ENCODE measurements at places on chromosomes 7 and 10. TPM values are rescaled to one million over a fixed set of nuclear protein-coding genes. Genes with fewer than 3 reads are reported as not detected.

PRKAR1B gene
- total RNA-seq, result 15.6 TPM

- H3K4me1 ChIP-seq, result no peaks in the 10 kb centered on the region
- H3K27ac ChIP-seq, result no peak overlapping the region
- no peaks in the 10 kb centered on the region for H3K27me3 ChIP-seq
- no peaks in the 10 kb centered on the region for H3K36me3 ChIP-seq
- no peak overlapping the region for H3K4me3 ChIP-seq
Observed at GRCh38 chr7:6315746-6316145, 43.3 kb upstream of the CYTH3 start.

- H3K36me3 ChIP-seq, result no peaks in the 10 kb centered on the region
- H3K27me3 ChIP-seq, result no peaks in the 10 kb centered on the region
- peaks cover 40% of the 10 kb centered on the region for H3K4me1 ChIP-seq
- no peak for DNase-seq
Observed at GRCh38 chr10:78556705-78557432, 511.9 kb upstream of the ZMIZ1 start.

DNA sequence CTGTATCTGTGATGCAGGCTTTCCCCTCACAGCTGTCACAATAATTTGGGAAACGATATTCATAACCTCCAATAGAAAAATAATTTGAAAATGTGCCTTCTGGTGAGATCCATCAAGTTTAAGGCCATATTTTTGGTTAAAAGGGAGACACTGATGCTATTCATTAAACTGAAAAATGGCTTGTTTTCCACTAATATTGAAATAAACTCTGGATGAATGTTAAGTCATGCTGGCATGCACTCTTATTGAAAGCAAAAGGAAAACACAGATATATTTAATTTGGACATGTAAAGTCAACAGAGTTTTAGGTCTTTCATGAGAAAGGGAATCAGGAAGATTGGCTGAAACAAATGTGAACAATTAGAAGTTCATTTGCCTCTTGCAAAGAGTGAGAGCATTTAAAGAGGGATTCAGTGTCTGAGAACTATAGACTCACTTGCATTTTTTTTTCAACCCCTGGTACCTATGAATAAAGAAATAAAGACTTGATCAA is 879.2 kb downstream of the LRMDA start:
- peaks cover 24% of the 10 kb centered on the region for H3K4me1 ChIP-seq
- no peak overlapping the region for H3K4me3 ChIP-seq
- no peak overlapping the region for H3K27ac ChIP-seq
- peaks cover 4% of the 10 kb centered on the region for H3K27me3 ChIP-seq
- H3K36me3 ChIP-seq, result no peaks in the 10 kb centered on the region

ZNF467 gene
- 0.17 TPM for total RNA-seq

- no peaks in the 10 kb centered on the region for H3K27me3 ChIP-seq
- H3K36me3 ChIP-seq, result no peaks in the 10 kb centered on the region
- H3K4me1 ChIP-seq, result no peaks in the 10 kb centered on the region
- H3K27ac ChIP-seq, result no peak overlapping the region
Observed at GRCh38 chr7:154777023-154777422, 225.9 kb downstream of the PAXIP1 start.

DNA sequence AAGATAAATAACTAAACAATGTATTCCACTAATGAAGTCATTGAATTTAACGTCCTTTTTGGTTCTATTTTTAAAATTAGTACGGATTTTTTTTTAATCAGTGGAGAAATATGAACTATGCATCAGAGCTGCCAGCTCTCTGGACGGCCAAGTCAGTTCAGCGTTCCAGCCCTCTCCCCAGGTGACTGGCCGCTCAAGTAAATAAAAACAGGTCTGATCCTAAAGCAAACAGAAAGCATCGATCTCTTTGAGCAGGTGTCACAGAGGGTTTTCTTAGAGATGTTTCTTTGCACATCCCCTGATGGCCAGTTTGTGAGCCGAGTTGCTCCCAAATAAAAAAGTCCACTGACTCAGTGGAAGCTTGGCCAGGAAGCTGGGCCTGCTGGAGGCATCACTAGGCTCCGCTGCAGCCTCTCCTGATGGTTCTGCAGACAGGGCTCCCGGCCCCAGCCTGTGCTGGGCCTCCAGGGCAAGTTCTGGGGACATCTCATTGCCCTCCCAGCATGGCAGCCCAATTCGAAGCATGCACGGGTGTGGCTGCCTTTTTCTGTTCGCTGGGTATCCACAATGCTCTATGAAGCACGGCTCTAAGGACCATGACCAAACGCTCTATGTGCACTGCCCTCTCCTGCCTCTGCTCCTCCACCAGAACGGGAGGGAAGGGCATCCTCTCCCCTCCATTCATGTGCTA is 74.7 kb upstream of the PPP2R2D start:
- no peaks in the 10 kb centered on the region for H3K27me3 ChIP-seq
- no peak overlapping the region for H3K4me3 ChIP-seq
- DNase-seq, result no peak
- no peaks in the 10 kb centered on the region for H3K36me3 ChIP-seq
- H3K27ac ChIP-seq, result no peak overlapping the region
- peaks cover 16% of the 10 kb centered on the region for H3K4me1 ChIP-seq

DNA sequence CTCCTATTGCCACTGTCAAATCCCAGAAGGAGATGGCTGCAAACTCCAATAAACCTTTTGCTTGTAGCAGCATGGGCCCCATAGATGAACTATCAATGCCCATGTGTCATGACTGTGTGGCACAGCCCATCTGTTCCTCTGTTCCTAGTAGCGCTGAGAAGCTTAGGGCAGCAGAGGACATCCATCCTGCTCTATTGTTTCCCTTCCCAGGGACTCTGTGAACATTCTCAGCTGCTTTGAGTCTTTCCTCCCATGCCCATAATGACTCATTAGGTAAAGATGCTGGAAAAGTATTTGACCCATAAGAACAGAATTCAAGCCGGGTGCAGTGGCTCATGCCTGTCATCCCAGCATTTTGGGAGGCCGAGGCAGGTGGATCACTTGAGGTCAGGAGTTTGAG is 28.3 kb downstream of the STMP1 start:
- no peak overlapping the region for H3K27ac ChIP-seq
- no peak overlapping the region for H3K4me3 ChIP-seq
- no peak for DNase-seq
- H3K36me3 ChIP-seq, result no peaks in the 10 kb centered on the region

- H3K27me3 ChIP-seq, result no peaks in the 10 kb centered on the region
- no peaks in the 10 kb centered on the region for H3K36me3 ChIP-seq
- DNase-seq, result no peak
- H3K4me1 ChIP-seq, result peaks cover 22% of the 10 kb centered on the region
Observed at GRCh38 chr10:22657024-22657423, 57.4 kb downstream of the PIP4K2A start.

- no peak for DNase-seq
- no peak overlapping the region for H3K27ac ChIP-seq
- H3K27me3 ChIP-seq, result no peaks in the 10 kb centered on the region
- H3K36me3 ChIP-seq, result no peaks in the 10 kb centered on the region
Observed at GRCh38 chr7:39306016-39306570, 260.1 kb upstream of the YAE1 start.

GRCh38 chr7:2108071-2108455 is 124.7 kb downstream of the MAD1L1 start:
- peaks cover 79% of the 10 kb centered on the region for H3K4me1 ChIP-seq
- H3K27ac ChIP-seq, result peak overlapping the region; percentile 86
- H3K36me3 ChIP-seq, result no peaks in the 10 kb centered on the region
- H3K4me3 ChIP-seq, result no peak overlapping the region
- DNase-seq, result peak; percentile 57
- no peaks in the 10 kb centered on the region for H3K27me3 ChIP-seq

- H3K27ac ChIP-seq, result no peak overlapping the region
- H3K4me1 ChIP-seq, result peaks cover 7% of the 10 kb centered on the region
- no peak overlapping the region for H3K4me3 ChIP-seq
- DNase-seq, result no peak
- no peaks in the 10 kb centered on the region for H3K36me3 ChIP-seq
- H3K27me3 ChIP-seq, result no peaks in the 10 kb centered on the region
Observed at GRCh38 chr7:1076184-1077072, 11.5 kb upstream of the GPER1 start.

GRCh38 chr10:132111121-132111731 is 45.5 kb downstream of the JAKMIP3 start:
- H3K27me3 ChIP-seq, result no peaks in the 10 kb centered on the region
- no peaks in the 10 kb centered on the region for H3K36me3 ChIP-seq
- no peak overlapping the region for H3K4me3 ChIP-seq
- no peaks in the 10 kb centered on the region for H3K4me1 ChIP-seq

- no peak overlapping the region for H3K4me3 ChIP-seq
- DNase-seq, result no peak
Observed at GRCh38 chr7:43700646-43701499, 28.4 kb downstream of the COA1 start.

GRCh38 chr10:36592964-36593363 is 532.4 kb upstream of the ANKRD30A start:
- DNase-seq, result no peak
- H3K4me3 ChIP-seq, result no peak overlapping the region
- no peaks in the 10 kb centered on the region for H3K27me3 ChIP-seq
- H3K36me3 ChIP-seq, result no peaks in the 10 kb centered on the region
- no peaks in the 10 kb centered on the region for H3K4me1 ChIP-seq
- H3K27ac ChIP-seq, result no peak overlapping the region

CCDC3 gene
- 0.87 TPM for total RNA-seq

GRCh38 chr7:75536491-75536890 is 44.4 kb downstream of the SPDYE5 start:
- no peak for DNase-seq
- no peak overlapping the region for H3K27ac ChIP-seq
- no peaks in the 10 kb centered on the region for H3K27me3 ChIP-seq
- no peaks in the 10 kb centered on the region for H3K4me1 ChIP-seq
- H3K36me3 ChIP-seq, result peaks cover 6% of the 10 kb centered on the region

FBXL15 gene
- total RNA-seq, result 4.4 TPM

GRCh38 chr10:93941606-93942005 is 47.8 kb downstream of the SLC35G1 start:
- H3K4me1 ChIP-seq, result no peaks in the 10 kb centered on the region
- H3K4me3 ChIP-seq, result no peak overlapping the region
- H3K36me3 ChIP-seq, result no peaks in the 10 kb centered on the region
- no peak overlapping the region for H3K27ac ChIP-seq
- H3K27me3 ChIP-seq, result no peaks in the 10 kb centered on the region

Measured in neural progenitor cell (in vitro differentiated cells).